Spleen (tissue), 13 donors: ENCODE measurements at places on chromosomes 7 and 10. TPM values are rescaled to one million over a fixed set of nuclear protein-coding genes. Genes with fewer than 3 reads are reported as not detected.

The CACNB2 gene
- total RNA-seq: not detected

The EMX2 gene
- not detected for total RNA-seq

The MMD2 gene
- total RNA-seq: not detected

The TAC1 gene
- total RNA-seq: 3.2 TPM

The COL1A2 gene
- 228 TPM for total RNA-seq

The TMEM196 gene
- total RNA-seq: not detected

GRCh38 chr7:85573844-85574243 lies 387.0 kb upstream of the SEMA3D start:
- H3K27me3 ChIP-seq: no peaks in the 10 kb centered on the region
- H3K4me1 ChIP-seq: no peaks in the 10 kb centered on the region
- DNase-seq: no peak
- H3K36me3 ChIP-seq: no peaks in the 10 kb centered on the region

DNA sequence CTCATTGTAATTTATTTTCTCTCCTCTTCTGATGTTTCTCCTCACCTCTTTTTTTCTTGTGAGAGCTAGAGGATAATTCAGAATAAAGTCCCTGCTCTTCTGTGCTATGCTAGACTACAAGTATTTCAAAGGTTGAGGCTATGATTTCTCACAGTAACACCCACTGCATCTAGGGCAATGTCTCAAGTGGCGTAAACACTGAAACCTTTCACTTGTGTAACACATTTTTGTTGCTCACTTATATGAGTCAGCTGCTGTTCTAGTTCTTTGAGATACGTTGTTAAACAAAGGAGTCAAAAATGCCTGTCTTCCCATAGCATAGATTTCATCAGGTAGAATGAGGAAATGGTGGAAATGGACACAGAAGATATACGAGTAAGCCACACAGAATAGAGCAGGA lies 305.1 kb upstream of the PITRM1 start:
- no peaks in the 10 kb centered on the region for H3K36me3 ChIP-seq
- H3K4me3 ChIP-seq: no peak overlapping the region
- DNase-seq: no peak

GRCh38 chr7:68438016-68438415 lies 1160.3 kb upstream of the AUTS2 start:
- no peak overlapping the region for H3K27ac ChIP-seq
- no peak overlapping the region for H3K4me3 ChIP-seq
- H3K36me3 ChIP-seq: no peaks in the 10 kb centered on the region
- H3K27me3 ChIP-seq: no peaks in the 10 kb centered on the region

DNA sequence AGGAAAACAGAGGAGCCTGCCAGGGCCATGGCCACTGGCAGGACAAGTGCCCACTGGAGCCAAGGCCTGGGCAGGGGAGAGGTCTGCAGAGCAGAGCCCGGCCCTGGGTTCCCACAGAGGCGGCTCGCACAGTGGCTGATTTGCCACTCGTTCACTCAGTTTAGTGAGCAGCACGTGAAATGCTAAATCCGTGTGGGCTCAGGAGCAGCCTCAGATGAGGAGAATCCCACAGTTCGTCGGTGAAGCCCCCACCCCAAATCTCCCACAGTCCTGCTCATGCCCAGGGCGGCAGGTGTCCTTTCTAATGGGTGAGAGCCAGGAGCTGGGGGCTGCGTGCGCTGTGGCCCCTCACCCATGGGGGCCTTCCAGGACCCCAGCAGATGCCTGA lies 107.7 kb upstream of the FAM20C start:
- H3K4me1 ChIP-seq: no peaks in the 10 kb centered on the region
- DNase-seq: no peak
- H3K36me3 ChIP-seq: no peaks in the 10 kb centered on the region
- no peak overlapping the region for H3K4me3 ChIP-seq

- H3K4me1 ChIP-seq: no peaks in the 10 kb centered on the region
- H3K36me3 ChIP-seq: no peaks in the 10 kb centered on the region
- DNase-seq: no peak
- no peak overlapping the region for H3K4me3 ChIP-seq
- no peaks in the 10 kb centered on the region for H3K27me3 ChIP-seq
Measured at GRCh38 chr7:84536271-84536870, 341.8 kb upstream of the SEMA3A start.

- no peak overlapping the region for H3K27ac ChIP-seq
- DNase-seq: no peak
- no peaks in the 10 kb centered on the region for H3K36me3 ChIP-seq
- H3K4me3 ChIP-seq: no peak overlapping the region
- H3K4me1 ChIP-seq: no peaks in the 10 kb centered on the region
Measured at GRCh38 chr7:14073543-14073942, 84.1 kb upstream of the ETV1 start.

DNA sequence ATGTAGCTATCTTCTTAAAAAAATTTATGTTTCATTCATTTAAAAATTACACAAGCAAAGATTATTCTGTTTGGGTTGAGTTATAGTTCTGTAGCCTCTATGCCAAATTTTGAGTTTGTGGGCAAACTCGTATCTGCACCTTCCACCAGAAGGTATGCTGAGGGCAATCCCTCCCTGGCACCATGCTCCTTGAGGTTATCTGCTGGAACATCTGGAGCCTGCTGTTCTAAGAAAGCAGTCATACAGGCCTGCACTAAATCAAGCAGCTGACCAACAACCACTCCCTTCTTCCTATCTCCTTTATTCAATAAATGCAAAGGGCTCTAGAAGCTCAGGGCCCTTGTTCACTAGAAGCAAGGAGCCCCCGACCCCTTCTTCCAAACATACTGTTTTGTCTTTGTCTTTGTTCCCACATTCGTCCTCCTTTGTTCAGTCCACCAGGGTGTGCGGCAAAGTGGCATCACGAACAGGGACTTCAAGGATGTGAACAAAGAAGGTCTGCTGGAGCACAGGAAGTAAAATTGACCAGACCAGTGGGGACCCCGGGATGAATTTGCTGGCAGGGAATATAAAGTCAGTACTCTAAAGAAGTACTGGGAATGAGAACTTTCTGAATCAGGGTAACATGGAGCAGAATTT lies 36.4 kb downstream of the OR13A1 start:
- no peak overlapping the region for H3K4me3 ChIP-seq
- no peaks in the 10 kb centered on the region for H3K36me3 ChIP-seq
- no peak overlapping the region for H3K27ac ChIP-seq
- H3K4me1 ChIP-seq: no peaks in the 10 kb centered on the region
- no peak for DNase-seq
- H3K27me3 ChIP-seq: no peaks in the 10 kb centered on the region

DNA sequence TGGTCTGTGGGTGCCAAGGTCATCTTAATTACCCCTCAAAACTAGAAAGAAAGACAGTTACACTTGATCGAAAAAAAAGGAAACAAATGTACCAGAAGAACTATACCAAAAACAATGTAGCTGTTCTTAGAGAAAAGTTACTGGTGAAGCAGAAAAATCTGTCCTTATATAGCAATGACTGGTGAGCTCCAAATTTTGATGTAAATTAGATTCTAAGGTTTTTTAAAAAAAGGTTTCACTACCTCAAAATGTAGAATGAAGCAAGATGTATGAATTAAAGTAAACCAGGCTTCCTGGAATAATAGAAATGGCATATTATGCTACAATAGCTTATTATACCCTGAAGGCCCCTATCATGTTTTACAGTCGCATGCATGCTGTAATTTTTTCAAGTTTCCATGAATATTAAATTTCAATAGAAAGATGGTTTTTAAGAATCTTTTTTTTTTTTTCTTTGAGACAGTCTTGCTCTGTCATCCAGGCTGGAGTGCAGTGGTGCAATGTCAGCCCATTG lies 28.4 kb upstream of the FKBP9 start:
- H3K27ac ChIP-seq: no peak overlapping the region
- H3K4me1 ChIP-seq: peaks cover 14% of the 10 kb centered on the region
- H3K27me3 ChIP-seq: no peaks in the 10 kb centered on the region
- no peak overlapping the region for H3K4me3 ChIP-seq

- H3K27me3 ChIP-seq: no peaks in the 10 kb centered on the region
- no peak overlapping the region for H3K4me3 ChIP-seq
- no peaks in the 10 kb centered on the region for H3K4me1 ChIP-seq
- H3K36me3 ChIP-seq: no peaks in the 10 kb centered on the region
- no peak overlapping the region for H3K27ac ChIP-seq
Measured at GRCh38 chr10:126064512-126064911, 168.1 kb downstream of the FANK1 start.

DNA sequence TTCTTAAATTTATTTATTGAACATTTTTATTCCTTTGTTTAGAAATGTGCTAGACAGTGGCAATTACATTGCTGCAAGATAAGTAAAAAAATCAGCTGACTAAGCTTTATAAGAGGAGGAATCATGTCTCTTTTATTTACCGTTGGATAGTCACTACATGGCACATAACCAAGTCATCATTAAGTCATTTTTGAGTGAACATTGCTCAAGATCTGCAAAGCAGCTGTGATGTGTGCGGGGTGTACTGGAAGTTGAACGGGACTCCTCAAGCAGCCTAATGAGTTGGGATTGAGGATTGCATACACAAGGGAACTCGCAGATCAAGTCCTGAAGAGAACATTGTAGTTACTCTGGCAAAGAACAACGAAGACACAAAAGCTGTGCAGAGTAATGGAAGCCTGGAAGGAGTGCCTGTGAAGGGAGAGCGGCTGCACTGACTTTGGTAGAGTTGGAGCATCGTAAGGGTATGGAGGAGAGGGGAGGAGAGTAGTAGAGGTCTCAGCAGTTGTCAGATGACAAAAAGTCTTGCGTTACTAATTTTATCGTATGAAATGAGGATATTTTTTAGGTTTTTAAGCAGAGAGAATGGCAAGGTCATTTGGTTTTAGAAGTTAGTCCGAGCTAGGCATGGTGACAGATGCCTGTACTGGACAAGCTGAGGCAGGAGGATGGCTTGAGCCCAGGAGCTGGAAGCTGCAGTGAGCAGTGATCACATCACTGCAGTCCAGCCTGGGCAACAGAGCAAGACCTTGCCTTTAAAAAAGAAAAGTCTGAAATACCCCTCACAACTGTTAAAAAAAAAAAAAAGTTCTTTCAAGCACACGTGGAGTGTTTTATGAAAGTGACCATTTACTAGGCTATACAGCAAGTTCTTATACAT lies 95.1 kb downstream of the BMPR1A start:
- H3K4me3 ChIP-seq: no peak overlapping the region
- no peaks in the 10 kb centered on the region for H3K4me1 ChIP-seq
- H3K36me3 ChIP-seq: no peaks in the 10 kb centered on the region
- no peak overlapping the region for H3K27ac ChIP-seq
- DNase-seq: no peak

GRCh38 chr10:118687472-118687871 lies 67.3 kb downstream of the CACUL1 start:
- peaks cover 90% of the 10 kb centered on the region for H3K36me3 ChIP-seq
- H3K27me3 ChIP-seq: no peaks in the 10 kb centered on the region
- DNase-seq: no peak
- H3K27ac ChIP-seq: no peak overlapping the region
- no peak overlapping the region for H3K4me3 ChIP-seq

DNA sequence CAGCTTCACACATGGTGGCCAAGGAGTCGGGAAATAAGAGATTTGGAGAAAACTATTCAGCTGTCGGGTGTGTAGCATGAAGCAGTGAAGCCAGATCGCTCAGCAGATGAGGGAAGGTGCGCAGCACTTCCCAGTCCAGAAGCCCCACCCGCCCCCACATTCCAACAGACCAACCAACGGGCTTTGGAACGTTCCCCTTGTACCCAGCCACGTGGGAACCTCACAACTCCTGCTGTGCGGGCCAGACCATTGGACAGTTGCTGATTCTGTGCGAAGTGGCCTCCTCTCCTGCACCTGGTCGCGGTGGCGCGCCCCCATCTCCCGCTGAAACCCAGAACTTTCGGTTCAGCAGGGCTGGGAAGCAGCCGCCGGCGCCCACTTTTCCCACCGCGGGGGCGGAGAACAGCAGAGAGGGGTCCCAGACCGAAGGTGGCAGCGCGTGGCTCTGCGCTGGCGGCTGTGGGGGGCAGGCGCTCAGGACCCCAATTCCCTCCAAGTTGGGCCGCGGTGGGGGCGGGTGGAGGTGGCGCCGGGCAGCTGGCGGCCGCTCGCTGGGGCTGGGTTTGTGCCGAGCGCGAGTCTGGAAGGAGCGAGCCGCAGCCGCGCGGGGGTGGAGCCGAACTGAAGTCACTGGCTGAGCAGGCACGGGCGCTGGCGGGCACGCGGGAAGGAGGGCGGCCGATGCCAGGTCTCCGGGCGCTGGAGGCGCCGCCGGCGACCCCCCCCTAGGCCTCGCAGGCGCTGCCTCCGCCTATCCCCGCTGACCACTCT lies 1301.5 kb upstream of the SORCS1 start:
- peak; percentile 74 for DNase-seq
- no peaks in the 10 kb centered on the region for H3K4me1 ChIP-seq
- H3K36me3 ChIP-seq: no peaks in the 10 kb centered on the region
- peaks cover 10% of the 10 kb centered on the region for H3K27me3 ChIP-seq
- H3K4me3 ChIP-seq: peak overlapping the region; percentile 47

- H3K27me3 ChIP-seq: no peaks in the 10 kb centered on the region
- H3K27ac ChIP-seq: no peak overlapping the region
- DNase-seq: no peak
- no peaks in the 10 kb centered on the region for H3K4me1 ChIP-seq
Measured at GRCh38 chr7:152664636-152665035, 11.3 kb downstream of the XRCC2 start.

DNA sequence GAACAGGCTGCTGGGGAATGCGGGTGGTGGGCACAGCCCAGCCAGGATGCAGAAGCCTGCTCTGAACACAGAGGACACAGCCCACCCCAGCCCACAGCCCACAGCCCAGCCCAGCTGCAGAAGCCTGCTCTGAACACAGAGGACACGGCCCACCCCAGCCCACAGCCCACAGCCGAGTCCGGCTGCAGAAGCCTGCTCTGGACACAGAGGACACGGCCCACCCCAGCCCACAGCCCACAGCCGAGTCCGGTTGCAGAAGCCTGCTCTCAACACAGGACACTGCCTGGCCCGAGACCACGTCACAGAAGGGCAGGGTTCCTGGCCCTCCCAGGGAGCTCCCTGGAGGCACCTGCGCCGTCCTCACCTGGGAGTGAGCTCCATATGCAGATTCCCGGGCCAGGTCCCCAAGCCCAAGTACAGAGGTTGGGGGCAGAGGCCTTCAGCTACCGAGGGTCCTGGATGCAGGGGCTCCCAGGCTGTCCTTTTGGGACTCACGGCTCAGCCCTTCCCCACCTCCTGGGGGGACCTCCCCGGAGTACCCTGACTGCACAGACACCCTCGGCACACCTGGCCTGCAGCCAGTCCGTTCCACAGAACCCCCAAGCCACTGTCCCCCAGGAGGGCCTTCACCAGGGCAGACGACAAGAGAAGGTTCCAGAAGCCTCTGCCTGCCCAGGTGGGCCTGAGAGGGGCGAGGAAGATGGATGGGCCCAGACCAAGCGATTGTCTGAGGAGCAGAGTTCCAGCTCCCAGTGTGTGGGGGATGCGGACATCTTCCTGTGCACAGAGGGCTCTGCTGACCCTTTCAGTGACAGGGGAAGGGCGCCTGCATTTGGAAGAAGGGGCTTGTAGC lies 23.7 kb upstream of the FOXL3 start:
- no peaks in the 10 kb centered on the region for H3K36me3 ChIP-seq
- DNase-seq: peak; percentile 57
- H3K4me1 ChIP-seq: peaks cover 5% of the 10 kb centered on the region
- H3K27ac ChIP-seq: no peak overlapping the region
- no peaks in the 10 kb centered on the region for H3K27me3 ChIP-seq

DNA sequence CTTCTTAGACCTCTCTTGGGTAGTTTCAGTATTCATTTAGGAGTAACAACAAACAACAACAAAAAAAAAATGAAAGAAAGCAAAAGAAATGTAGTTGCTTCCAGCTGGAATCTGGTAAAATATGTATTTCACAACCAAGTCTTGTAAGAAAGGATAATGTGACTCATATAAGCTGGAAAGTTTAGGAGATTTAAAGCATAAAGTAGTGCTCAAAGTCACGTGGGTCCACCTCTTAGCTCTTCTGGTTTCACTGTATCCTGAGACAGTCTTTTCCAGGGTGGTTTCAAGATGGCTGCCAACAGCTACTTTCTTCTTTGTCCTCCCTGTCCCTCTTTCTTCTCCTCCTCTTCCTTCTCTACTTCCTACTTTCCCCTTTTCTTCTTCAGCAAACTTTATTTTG lies 69.5 kb upstream of the CDK13 start:
- no peak overlapping the region for H3K27ac ChIP-seq
- no peak for DNase-seq
